ENCODE measurements at places on chromosomes 5 and 9.

- DNase-seq = peak; percentile 65
These were observed 119.7 kb upstream of the ABCA1 start for GRCh38 chr9:105047742-105048041.

GRCh38 chr5:24391816-24392215, 253.0 kb downstream of the CDH10 start:
- no peak for DNase-seq

- no peak for DNase-seq
These were observed 287.2 kb downstream of the ZSWIM6 start for GRCh38 chr5:61619289-61619688.

GRCh38 chr9:19998153-19998552, 209.3 kb upstream of the SLC24A2 start:
- DNase-seq = peak; percentile 83

GRCh38 chr9:78363221-78363620, 66.3 kb downstream of the PSAT1 start:
- DNase-seq = no peak

DNA sequence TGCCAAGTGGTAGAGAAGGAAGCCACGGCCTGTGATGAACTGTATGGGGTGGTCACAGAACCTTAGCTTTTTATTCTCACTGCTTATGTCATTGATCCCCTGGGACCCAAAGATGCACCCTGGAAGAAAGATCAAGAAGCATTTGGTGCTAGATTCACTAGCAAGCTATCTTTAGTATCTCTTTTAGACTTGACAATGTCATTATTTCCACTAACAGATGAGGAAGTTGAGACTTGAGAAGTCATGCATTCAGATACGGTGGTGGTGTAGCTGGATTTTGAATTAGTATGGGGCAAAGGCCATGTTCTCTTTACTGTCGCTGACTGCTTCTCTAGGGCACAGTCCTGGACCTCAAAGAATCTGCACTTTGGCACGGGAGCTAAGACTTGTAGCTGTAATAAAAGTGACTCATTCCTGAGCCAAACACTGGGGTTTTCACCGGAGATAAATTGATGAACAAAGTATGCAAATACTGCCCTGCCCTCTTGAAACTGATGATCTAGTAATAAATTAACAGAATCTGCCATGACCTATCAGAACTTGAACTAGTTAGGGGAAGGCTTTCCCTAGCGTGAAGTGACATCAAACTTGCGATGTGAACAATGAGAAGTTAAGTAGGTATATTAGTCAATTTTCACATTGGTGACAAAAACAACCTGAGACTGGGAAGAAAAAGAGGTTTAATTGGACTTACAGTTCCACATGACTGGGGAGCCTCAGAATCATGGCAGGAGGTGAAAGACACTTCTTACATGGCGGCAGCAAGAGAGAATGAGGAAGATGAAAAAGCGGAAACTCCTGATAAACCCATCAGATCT, 5.4 kb downstream of the GDA start:
- peak; percentile 98 for DNase-seq

- DNase-seq = peak; percentile 52
These were observed 16.2 kb downstream of the PGGT1B start for GRCh38 chr5:115246361-115246991.

- peak; percentile 58 for DNase-seq
These were observed 200.3 kb downstream of the TRPM3 start for GRCh38 chr9:70921136-70921535.

GRCh38 chr5:21263361-21263760, 1275.4 kb upstream of the CDH18 start:
- no peak for DNase-seq

DNA sequence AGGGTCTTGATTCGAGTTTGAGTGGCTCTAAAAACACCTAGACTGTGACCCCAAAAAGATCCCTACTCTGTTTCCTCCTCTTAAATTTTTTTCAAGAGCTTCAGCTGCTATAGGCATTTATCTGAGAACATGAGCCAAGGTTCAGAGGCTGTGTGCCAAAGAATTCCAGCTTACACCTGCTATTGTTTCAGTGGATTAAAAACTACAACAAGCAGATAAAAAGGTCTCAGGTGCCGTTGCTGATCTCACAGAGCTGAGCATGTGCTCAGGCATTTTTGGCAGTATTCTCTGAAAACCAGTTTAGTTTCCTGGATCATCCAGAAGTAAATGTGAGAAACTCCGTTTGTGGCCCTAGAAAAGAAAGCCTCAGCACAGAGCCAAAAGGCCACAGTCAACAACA, 349.2 kb downstream of the DEPDC1B start:
- no peak for DNase-seq

DNA sequence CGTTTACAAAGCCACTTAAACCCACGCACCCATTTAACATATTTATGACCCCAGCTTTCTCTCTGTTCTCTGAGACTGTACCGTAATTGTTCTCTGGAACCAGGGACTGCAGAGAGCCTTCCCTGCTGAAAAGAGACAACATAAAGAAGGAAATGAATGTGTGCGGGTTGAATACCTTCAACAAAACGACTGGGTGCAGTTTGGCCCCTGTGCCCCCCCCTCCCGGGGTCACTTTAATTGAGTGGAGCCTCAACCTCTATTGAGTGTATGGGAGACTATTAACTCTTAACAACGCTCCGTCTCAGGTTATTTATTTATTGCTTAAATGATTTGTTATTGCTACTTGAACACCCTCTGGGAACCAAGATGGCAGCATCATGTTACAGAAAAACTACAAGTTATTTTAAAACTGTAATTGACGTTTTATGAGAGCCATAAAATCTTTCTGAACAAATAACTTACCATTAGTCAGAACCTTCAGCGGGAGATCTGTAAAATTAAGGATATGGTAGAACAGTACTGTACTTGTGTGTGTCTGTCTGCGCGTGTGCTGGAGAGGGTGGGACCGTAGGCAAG, 70.6 kb downstream of the GAS1 start:
- no peak for DNase-seq

GRCh38 chr9:12956261-12956660, 181.4 kb downstream of the LURAP1L start:
- DNase-seq = no peak

GRCh38 chr9:136087741-136088480, 7.2 kb downstream of the NACC2 start:
- no peak for DNase-seq

DNA sequence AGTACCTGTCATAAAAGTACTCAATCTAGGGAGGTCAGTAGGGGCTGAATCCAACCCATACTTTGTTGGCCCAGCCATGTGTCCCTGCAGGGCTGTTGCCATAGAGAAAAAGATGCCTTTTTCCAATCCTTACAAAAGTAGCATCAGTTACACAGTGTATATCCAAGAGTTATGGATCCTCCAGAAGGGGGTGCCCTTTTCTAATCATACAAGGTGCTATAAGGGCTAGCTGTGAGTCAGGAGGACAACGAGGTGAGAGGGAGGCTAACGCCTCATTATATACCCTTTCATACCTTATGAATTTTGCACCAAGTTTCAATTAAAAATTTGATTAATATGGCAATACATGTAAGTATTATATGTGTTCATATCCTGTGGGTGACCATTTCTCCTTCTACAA, 4.8 kb downstream of the KIAA0825 start:
- DNase-seq = peak; percentile 16

DNA sequence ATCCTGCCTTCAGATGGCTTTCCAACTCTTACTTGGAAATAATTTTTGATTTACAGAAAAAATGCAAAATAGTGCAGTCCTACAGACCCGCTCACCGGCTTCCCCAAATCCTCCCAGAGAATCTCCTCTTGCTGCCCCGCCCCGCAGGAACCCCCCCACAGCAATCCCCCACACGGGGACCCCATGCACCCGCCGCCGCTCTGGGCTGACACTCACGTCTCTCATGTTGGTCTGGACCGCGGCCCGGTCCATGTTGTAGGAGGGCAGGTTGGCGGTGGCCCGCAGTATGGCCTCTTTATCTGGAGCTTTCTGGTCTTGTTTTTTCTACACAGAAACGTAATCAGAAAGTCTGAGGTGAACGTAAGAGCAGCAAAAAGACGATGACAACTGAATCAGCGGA, 13.6 kb downstream of the UBAC1 start:
- no peak for DNase-seq

- no peak for DNase-seq
These were observed 17.4 kb upstream of the IL33 start for GRCh38 chr9:6198251-6198650.

GRCh38 chr5:11873587-11873986, 30.7 kb downstream of the CTNND2 start:
- DNase-seq = no peak

DNA sequence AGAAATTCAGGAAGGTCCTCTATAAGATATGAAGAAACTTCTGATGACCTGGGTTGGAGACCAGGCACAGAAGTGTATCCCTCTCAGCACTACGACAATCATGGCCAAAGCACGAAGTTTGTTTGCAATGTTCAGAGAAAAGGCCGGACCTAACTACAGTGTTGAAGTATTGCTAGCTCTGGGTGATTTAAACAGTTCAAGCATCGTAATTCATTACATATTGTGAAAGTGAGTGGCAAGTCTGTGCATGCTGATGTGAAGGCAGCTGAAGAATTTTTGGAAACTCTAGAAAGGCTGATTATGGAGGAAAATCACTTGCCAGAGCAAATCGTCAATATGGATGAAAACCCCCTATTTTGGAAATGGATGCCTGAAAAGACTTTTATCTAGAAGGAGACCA, 67.2 kb upstream of the PANK3 start:
- DNase-seq = no peak

DNA sequence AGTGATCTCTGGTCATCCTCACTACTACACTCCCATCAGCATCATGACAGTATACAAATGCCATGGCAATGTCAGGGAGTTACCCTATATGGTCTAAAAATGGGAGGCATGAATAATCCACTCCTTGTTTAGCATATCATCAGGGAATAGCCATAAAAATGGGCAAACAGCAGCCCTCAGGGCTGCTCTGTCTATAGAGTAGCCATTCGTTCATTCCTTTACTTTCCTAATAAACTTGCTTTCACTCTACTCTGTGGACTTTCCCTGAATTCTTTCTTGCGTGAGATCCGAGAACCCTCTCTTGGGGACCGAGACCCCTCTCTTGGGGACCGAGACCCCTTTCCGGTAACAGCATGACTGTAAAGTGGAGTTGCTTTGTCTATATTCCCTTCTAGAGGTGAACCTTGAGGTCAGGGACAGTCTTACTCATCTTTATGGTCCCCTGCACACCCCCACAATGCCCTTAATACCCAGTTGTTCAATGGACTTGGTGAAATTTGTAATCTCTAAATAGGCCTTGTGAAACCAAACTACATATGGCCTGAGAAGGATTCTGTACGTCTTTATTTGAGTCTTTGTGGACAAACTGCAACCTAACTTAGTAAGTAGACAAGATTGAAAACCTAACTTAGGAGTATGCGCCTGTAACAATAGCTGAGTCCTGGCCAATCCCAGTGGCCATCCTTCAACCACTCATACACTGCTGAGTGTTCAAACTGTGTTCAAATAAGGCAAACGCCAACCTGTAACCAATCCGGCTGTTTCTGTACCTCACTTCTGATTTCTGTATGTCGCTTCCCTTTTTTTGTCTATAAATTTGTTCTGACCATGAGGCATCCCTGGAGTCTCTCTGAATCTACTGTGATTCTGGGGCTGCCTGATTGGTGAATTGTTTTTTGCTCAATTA, 32.3 kb upstream of the UBTD2 start:
- no peak for DNase-seq

GRCh38 chr5:170451747-170452365, 52.0 kb upstream of the KCNIP1 start:
- DNase-seq = peak; percentile 48

GRCh38 chr9:93660352-93661046, 84.1 kb downstream of the PHF2 start:
- DNase-seq = no peak

DNA sequence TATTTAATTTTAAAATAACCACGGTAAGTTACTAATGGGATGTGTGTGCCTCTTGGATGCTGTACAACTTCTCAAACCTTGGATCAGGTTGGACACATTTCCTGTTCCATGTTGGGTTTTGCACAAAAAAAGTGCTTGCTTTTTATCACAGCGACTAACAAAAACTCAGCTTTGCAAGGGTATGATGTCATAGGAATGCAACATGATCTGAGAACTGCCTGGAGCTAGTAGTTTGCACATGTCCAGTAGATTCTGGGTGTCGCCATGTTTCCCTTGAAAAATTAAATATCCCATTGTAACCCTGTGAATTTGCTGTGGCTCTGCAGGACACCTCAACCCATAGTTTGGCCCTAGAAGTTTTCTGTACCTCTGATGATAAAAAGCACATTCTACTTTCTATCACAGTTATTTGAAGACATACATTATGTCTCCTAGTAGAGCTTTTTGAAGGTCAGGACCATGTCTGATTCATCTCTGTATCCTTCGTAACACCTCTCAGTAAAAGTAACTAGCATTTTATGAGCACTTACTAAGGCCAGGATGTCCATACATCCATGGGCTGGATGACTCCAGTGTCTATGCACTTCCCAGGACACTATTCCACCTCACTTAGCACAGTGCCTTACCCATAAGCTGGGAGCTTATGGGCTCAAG, 11.5 kb upstream of the FRMPD1 start:
- DNase-seq = peak; percentile 11

- peak; percentile 79 for DNase-seq
These were observed at the start of gene MED27 for GRCh38 chr9:132079391-132080091. Gene MED27 (minus strand): TSS chr9:132079867. CDS start chr9:132079844, 23 bp downstream.

- no peak for DNase-seq
These were observed 212.1 kb downstream of the PBX3 start for GRCh38 chr9:125959315-125959714.

DNA sequence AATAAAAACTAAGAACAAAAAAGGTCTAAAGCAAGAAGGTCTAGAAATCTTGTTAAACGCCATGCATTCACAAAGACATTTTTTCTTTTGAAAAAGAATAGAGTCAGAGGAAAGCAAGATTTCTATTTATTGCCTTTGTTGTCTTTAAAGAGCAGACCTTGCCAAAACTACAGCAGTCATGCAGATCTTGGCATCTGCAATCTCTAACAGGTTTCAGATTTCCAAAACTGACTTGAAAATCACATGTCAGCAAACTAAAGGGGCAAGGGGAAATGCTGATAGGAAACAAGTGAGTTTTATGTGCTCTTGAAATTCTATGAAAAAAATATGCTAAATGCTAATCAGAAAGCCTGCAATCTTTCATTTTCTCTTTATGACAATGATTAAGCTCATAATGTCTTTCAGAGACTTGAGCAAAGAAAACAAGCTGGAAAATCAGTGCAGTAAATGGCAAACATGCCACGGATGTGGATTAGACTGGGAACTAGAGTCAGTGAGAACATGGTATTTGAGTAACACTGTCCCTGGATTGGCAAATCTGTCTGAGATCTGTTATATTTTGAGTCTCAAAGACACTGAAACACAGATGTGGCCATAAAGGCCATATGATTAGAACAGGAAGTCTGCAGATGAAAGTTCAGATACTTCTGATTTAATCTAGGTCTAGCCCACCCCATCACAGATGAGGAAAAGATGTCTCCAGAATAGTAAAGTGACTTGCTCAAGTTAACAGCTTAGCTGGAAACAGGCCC, 361.4 kb upstream of the RPS23 start:
- DNase-seq = peak; percentile 28

DNA sequence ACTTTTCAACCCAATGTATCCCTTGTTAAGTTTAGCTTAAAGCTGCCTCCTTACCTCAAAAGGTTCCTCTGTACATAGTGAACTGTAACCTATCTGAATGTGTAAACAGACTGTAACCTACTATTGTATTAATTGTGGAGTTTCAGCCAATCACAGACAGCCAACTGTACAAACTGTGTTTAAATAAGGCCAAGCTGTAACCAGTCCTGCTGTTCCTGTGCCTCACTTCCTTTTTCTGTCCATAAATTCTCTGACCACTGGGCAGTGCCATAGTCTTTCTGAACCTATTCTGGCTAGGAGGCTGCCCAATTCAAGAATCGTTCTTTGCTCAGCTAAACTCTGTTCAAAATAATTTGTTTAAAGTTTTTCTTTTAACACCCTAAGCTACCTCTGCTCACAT, 74.7 kb upstream of the DAPK1 start:
- DNase-seq = no peak

- DNase-seq = no peak
These were observed 11.5 kb downstream of the CCDC152 start for GRCh38 chr5:42768106-42768504.
